NCI-H69 (cell line): ENCODE measurements at places on chromosomes 11 and 22.

- no peak for DNase-seq
Observed at GRCh38 chr11:125299821-125300220, 135.3 kb downstream of the PKNOX2 start.

DNA sequence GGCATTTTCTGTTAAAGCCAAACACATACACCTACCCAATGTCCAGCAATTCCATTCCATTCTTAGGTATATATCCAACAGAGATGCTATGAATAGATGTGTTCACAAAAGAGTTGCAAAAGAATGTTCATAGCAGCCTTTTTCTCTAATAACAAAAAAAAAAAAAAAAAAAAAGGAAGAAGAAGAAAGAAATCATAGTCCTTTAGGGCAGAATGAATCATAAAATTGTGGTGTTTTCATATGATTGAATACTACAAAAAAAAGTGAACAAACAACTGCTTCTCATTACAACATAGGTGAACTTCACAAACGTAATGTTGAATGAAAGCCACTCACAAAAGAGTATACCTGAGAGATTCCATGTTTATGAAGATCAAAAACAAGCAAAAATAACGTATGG is 66.8 kb upstream of the GRK3 start:
- DNase-seq, result no peak

DNA sequence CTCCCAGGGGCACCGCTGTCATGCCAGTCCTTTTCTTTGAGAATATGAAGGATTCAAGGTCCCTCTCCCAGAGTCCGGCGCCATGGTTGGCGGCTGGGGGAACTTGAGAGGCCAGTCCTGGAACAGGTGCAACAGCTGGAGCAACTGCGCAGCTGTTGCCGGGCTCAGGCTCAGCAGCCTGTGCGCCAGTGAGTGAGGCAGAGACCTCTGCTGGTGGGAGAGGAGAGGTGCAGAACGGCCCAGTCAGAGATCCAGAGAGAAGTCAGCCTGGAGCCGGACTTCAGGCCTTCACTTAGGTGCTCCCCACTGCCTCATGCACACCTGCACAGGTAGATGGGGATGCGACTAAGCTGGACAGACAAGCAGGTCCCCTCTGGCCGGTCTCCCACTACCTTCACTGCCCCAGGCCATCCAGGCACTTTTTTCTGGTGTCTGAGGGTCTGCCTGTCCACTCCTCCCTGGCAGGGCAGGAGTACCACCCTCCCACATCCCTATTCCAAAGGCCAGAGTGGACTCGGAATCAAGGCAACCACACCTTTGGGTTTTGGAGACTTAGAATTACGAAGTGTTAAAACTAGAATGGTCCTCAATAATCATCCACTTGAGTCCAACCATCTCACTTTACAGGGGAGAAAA is 4.6 kb downstream of the CHRDL2 start:
- peak; percentile 82 for DNase-seq

- no peak for DNase-seq
Observed at GRCh38 chr11:21554284-21554683, 638.6 kb upstream of the ANO5 start.

DNA sequence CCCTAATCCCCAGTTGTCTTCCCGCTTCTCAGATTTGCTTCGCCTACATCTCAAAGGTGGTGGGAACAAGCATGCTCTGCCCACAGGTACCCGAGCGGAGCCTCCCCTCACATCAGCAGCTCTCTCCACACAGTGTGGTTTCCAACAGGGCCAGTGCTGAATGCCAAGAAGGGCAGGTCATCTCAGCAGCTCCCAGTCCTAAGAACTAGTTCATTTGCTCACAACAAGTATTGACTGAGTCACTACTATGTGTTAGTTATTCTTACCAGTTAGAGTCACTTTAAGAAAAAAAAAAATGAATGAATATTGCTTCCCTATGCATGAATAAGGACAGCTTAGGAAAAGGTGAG is 66.2 kb downstream of the THAP12 start:
- no peak for DNase-seq

- DNase-seq, result peak; percentile 65
Observed at GRCh38 chr11:11400635-11401232, 47.7 kb upstream of the CSNK2A3 start.

- peak; percentile 95 for DNase-seq
Observed at GRCh38 chr22:28442264-28442710, 237.4 kb downstream of the TTC28 start.

- peak; percentile 25 for DNase-seq
Observed at GRCh38 chr11:110147962-110148709, 54.9 kb downstream of the ZC3H12C start.

- DNase-seq, result peak; percentile 61
Observed at GRCh38 chr22:36144886-36145541, 15.5 kb downstream of the APOL3 start.

DNA sequence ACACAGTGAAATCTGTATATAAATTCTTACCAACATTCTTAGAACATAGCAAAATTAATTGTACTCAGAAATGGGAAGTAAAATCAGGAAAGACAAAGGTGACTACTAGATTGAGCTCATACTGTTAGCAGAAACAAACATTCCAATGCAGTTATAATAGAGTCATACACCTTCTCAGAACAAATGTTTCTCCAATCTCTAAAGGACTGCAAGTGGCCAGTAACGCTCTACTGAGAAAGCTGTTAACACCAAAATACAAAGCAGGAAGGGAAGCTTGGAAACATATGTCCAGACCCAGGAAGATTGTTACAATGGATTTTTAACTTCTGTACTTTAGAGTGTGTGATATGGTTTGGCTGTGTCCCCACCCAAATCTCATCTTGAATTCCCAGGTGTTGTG is 341.5 kb downstream of the LARGE1 start:
- no peak for DNase-seq

DNA sequence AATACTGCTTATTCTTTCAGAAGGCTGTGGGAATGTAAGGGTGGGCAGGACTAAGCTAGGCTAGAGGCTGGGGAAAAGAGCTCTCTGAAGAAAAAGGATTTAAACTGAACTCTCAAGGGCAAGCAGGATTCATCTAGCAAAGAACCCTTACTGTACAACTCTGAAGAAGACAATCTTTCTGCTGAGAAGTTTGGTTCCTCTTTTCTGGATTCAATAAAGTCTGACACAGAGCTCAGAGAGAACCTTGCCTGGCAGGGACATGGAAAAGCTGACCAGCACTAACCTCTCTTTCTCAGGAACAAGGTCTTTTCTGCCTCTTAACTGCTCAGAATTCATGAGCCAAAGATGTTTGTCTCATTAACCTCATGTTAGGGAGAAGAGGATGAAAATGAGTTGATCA is 388.4 kb upstream of the DDI1 start:
- no peak for DNase-seq

GRCh38 chr11:59615120-59615636 is 396 bp downstream of the OSBP start:
- DNase-seq, result peak; percentile 82

GRCh38 chr11:134665571-134666270 is 253.7 kb upstream of the B3GAT1 start:
- no peak for DNase-seq

DNA sequence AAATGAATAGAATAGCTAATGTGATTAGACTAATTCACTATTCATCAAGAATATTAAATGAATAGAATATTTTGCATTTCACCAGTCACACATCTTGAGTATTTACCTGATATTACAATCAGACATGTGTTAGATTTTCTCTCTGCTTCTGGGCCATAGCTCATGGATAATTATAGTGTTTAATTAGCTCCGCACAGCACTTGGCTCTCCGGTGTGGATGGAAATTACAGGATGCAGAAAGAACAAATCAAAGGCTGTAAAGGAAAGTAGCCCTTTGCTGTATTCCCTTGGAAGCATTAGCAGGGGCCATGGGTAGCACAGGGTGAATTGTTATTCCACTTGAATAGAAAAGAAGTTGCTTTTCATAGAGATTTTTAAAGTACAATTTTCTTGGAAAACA is 320.3 kb upstream of the SORL1-AS1 start:
- DNase-seq, result peak; percentile 95

GRCh38 chr11:32829157-32829679 is 509 bp upstream of the PRRG4 start:
- DNase-seq, result peak; percentile 30

- peak; percentile 24 for DNase-seq
Observed at GRCh38 chr11:70568035-70568813, 169.9 kb downstream of the CTTN start.

- DNase-seq, result no peak
Observed at GRCh38 chr11:121059605-121060004, 35.7 kb downstream of the TBCEL start.

GRCh38 chr11:96338910-96339705 is 3.9 kb downstream of the MAML2 start:
- peak; percentile 38 for DNase-seq

DNA sequence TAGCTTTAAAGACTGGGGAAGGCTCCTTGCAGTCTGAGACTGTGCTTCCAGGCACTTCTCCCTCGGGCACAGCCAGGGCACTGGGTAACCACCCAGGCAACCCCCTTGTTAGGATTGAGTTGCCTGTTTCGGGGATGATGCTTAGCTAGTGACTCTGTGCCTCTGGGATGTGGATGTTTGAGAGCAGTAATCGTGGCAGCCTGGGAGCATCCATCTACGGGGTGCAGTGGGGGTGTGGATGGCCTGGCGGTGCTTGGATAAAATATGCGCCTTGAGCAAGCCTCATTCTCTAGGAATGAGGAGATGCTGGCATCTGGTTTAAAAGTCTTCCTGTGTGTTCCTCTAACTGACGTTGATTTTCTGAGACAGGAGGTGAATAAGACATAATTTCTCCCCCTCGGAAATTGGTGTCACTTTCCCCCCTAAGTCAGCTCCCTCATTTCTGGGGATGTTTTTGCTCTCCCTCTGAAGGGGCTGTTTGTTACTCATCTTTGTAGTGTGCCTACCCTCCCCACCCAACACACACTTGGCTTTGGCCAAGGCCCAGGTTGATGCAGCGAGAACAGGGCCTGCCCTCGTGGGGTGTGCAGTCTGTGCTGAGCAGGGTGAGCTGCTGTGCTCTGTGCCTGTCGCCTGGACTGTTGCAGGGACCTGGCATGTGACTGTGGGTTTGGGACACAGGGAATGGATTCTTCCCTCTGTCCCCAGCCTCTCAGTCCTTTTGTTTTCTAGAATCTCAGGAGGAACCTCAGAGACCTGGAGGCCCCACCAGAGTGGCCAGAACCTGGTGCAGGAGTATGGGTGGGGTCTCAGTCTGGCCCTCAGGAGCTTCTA is 2.0 kb downstream of the GNAZ start:
- no peak for DNase-seq

GRCh38 chr11:49851971-49852389 is 100.2 kb upstream of the OR4C13 start:
- DNase-seq, result no peak

DNA sequence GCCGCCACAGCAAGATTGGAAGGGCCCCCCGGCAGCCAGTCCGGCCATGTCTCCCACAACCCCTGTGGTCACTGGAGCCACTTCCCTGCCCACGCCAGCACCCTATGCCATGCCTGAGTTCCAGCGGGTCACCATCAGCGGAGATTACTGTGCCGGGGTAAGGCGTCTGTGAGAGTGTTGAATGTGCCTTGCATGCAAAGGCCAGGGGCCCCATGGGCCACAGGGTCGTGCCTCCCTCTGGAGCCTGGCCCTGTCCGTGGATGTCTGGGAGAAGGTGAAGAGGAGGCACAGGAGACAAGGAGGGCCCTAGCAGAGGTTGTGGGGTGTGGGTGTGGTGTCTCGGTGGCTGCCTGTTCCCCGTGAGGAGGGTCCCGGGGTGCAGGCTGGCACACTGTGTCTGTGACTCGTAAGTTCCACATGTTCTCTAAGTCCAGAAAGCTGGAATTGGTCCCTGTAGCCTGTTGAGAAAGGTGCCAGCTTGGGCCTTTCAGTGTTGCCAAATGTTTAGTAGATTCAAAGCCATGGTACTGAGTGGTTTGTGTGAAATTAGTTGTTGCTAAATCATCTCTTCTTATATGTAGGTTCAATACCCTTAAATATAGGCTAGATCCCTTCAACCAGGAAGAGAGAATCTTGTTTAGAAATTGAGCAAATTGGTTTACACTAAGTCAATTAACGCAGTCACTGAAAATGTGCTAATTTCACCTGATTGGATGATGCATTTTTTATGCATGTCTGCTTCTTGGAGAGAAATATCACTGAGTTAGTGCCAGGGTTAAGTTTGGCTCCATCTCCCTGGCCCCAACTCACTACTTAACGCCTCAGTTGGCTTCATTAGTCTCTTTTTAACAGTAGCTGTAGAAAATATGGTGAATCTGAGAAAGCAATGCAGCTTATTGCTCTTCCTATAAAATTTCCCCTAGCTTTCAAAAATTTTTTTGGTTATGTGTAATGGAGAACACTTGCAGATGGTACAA is 23.8 kb downstream of the AMPD3 start:
- DNase-seq, result no peak

DNA sequence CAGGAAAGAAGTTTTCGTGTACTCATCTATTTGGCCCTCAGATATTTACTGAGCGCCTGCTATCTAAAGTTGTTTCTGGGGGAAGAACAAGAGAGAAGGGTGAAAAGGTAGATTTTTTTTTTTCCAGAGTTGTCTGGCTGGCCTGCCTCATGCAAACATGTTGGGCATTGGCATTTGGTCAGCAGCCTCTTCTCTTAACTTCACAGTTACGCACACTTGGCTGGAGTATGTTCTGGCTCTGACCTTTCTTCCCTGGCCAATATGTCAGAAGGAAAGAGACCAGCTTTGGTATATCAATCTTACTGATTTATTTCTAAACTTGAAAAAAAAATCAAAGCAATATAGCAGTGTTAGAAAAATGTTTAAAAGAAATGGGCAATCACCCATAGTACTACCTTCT is 54.2 kb upstream of the GRAMD1B start:
- DNase-seq, result no peak

DNA sequence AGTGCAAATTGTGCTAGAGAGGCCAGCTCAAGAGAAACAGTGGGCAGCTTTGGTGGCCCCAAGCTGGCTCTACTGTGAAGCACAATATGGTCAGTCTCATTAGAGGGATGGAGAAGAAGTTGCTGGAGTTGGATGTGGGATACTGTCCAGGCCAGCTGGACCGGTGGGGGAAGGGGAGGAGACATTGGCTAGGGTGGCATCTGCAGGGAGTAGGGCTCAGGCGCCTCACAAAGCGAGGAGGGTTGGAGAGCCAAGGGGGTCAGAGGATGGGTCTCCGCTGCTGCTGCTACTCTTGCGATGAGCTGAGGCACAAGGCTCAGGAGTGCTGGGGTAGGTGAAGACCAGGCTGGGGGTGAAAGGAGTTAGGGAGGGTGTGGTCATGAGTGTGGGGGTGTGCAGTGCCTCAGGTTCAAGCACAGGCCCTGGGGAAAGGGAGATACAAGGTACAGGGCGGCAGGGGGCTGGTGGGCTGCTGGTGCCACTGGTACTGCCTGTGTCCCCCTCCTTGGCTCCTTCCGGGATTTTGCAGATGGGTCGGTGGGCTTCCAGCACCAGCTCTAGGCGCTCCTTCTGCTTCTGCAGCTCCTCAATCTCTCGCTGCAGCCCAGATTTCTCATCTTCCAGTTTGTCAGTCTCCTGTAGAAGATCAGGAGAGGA is 2.3 kb downstream of the CCDC85B start:
- no peak for DNase-seq
